ENCODE measurements at places on chromosomes 3 and 15. TPM values are rescaled to one million over a fixed set of nuclear protein-coding genes. Genes with fewer than 3 reads are reported as not detected.

Gene STRA6
- 50.9 TPM for total RNA-seq

Gene GHSR
- total RNA-seq, result not detected

Gene DAZL
- total RNA-seq, result not detected

Gene C3orf70
- total RNA-seq, result 19.0 TPM

Gene FBXL22
- 13.3 TPM for total RNA-seq

Gene CDC25A
- 2.1 TPM for total RNA-seq

Gene DCBLD2
- total RNA-seq, result 21.1 TPM

GRCh38 chr3:100069472-100069871, 44.8 kb downstream of the FILIP1L start:
- no peak for DNase-seq

GRCh38 chr15:81256916-81257315, 60.2 kb downstream of the IL16 start:
- no peak for DNase-seq

DNA sequence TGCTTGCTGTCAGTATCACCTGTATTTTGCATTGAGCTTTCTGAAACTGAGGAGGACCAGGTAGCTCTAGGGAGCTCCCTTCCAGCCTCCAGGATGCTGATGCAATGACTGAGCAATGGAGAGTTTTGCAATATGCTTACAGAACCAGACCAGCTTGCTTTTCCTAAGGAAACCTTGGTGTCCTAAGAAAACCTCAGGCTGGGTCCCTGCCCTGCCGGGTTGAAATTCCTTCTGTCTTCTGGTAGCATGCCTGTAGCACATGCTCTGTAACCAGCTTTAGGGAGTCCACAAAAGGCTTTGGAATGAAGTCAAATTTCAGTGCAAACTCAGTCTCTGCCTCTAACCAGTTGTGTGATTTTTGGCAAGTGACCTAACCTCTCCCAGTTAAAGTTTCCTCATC, 65.8 kb upstream of the GSK3B start:
- peak; percentile 70 for DNase-seq

GRCh38 chr15:87348746-87349145, 907.8 kb downstream of the NTRK3 start:
- no peak for DNase-seq

DNA sequence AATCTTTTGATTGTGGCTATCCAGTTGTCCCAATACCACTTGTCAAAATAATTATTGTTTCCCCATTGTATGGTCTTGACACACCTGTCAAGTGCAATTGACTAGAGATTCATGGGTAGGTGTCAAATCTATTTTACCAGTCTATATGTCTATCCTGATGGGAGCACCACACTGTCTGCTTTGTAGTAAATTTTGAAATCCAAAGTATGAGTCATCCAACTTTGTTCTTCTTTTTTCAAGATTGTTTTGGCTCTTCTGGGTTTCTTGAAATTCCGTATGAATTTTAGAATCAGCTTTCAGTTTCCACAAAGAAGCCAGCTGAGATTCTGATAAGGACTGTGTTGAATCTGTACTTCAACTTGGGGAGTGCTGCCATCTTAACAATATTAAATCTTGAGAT, 71.9 kb downstream of the CSNK1G1 start:
- DNase-seq, result no peak

DNA sequence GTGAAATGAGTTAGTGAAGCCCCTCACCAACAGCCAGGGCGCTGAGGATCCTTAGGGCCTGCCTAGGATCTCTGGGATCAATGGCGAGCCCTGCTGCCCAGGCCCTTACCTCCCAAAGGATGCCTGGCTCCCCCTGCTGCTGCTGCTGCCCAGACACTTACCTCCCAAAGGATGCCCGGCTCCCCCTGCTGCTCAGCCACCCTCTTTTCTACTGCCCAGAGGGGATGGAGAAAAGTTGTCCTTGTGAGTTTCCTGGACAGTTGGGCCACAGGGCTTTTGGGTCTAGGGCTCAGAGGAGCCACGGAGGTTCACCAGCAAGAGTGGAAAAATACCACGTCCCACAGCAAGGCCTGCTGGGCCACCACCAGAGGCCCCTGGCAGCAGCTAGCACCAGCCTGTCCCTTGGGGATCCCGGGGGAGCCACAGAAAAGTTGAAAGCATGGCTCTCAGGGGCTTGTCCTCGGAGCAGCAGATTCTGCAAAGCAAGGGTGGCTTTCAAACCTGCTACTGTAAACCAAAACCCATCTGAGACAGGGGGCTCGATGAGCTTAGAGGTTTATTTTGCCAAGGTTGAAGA, 59.4 kb downstream of the SLC6A6 start:
- DNase-seq, result no peak

DNA sequence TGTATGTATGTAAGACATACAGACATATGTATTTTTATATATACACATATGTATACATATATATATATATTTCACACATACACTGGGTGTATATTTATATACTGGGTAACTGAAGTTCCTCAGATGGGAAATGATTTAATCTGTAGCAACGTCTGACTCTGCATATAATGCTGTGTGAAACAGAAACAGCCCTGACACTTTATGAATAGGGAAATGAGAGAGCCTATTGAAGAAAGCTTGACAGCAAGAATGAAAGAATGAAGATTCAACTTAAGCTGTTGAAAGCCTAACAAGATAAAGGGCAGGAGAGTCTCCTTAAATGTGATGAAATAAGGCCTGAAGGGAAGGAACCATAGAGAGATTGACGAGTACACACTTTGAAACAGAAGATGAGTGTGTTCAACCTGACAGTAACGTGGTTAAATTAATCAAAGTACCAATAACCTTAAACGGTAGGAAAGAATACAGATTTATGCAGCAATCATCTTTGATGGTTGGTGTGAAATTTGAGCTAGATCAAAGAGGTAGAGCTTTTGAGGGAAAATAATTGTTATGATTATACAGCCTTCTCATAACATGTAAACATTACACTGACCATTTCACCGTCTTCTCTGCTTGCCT, 169.9 kb downstream of the MECOM start:
- no peak for DNase-seq

DNA sequence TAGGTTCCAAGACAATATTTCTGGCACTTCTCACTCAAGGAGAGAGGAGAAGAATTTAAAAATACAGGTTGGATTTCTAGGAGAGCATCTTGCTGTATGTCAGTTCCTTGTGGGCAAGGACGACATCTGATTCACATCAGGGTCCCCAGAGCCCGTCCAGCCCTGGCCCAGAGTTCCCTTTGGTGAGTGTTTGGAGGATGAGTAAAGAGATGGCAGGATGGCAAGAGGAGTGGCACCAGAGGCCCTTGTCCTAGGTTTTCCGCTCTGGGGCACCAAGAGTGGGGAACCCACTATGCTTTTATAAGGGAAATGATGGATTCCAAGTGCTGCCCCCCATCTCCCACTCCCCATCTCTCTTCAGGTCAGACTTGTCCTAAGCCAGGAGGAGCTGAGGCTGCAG, 181.8 kb downstream of the TBC1D2B start:
- DNase-seq, result no peak

- DNase-seq, result no peak
These were observed 219.4 kb upstream of the THBS1 start for GRCh38 chr15:39361497-39361896.

DNA sequence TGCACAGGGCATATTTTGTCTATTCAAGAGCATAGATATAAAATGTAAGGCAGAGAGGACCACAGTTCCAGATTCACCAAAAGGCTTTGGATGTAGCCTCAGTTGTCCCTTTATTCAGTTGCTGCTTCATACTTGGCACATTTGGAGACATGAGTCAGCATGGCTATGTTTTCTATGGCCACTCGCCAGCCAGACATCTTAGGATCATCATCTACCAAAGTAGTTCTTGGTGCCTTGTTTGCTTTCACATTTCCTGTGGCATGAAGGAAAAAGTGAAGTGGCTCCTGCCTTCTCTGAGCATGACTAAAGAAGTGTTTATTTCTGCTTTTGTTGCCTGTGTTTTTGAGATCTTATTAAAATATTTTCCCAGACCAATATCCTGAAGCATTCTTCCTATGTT, 7.2 kb downstream of the SUSD5 start:
- DNase-seq, result no peak

GRCh38 chr15:39192979-39193560, 387.8 kb upstream of the THBS1 start:
- DNase-seq, result no peak

GRCh38 chr15:95302206-95302605, 1028.3 kb upstream of the NR2F2 start:
- no peak for DNase-seq

Measured in ureter (tissue), 1 donor.